AG10803 (cell line): ENCODE measurements at places on chromosomes 1 and 21.

DNA sequence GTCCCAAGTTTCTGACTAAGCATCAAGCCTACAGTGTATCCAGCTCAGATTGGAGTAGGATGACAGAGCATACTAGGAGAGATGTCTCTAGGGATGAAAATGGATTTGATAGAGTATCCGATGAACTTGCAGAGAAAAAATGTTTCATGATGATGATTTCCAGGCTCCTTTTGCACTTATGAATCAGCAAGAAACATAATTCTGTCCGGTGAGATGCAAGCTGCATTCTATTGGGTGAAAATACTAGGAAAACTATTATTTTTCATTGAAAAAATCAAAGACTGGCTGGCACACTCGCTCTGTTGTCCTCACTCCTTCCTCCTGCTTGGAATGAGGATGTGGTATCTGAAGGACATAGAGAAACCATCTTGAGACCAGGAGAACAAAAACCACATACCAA, 35.4 kb upstream of the RAB3GAP2 start:
- DNase-seq = peak; percentile 40

DNA sequence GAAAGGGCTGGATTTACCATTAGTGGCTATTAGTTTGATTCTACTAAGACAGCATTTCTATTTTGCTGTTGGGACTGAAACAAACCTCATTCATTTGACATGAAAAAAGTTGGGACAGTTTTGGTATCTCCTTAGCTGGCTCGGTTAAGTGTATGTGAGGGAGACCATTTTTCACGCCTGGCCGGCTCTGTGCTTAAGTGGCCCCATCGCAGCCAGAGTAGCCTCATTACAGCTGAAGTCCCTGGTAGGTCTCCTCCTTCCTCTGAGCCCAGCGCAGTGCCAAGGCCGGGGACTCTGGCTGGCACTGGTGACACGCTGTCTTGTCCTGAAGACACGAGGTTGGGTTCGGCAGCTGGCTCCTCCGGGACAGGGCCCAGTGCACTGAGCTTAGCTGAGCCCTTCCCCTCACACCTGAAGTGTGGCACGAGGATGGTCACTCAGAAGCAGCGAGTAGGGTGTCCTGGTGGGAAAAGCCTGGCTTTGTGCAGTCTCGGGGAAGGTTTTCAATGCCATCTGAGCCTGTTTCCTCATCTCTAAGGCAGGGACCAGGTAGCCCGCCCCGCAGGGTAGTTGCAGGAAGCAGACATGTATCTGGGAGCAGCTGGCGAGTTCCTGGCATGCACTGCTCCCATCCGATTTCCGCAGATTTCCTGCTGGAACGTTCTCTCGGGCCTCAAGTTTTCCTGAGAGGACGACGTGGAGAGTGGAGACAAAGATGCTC, 196.5 kb downstream of the DYRK1A start:
- no peak for DNase-seq

DNA sequence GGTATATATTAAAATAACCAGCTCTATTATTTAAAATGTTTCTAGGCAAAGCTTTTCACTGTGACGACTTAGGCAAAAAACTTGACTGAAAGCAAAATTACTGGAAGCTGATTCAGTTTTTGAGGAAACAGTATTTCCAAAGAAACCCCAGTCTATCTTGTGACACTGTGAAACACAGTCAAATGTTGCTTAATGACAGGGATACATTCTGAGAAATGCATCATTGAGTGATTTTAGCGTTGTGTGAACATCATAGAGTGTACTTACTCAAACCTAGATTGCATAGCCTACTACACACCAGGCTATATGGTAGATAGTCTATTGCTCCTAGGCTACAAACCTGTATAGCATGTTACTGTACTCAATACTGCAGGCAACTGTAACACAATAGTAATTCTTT, 116.9 kb upstream of the KCNK1 start:
- DNase-seq = no peak

- DNase-seq = no peak
These were observed 4.0 kb downstream of the BSND start for GRCh38 chr1:55002686-55003085.

DNA sequence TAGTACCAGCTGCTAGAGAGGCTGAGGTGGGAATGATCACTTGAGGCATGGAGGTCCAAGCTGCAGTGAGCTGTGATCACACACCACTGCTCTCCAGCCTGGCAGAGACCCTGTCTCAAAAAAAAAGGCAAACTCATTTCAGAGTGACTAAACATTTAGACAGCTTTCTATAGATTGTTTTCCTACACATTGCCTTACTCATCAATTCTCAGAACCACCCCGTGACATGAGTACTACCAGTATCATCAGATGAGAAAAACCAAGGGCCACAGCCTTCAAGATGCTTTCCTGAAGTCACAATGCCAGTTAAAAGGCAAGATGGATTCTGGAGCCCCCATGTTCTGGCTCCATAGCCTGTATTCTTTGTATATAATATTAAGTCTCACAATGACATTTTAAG, 22.4 kb upstream of the SMPDL3B start:
- no peak for DNase-seq

DNA sequence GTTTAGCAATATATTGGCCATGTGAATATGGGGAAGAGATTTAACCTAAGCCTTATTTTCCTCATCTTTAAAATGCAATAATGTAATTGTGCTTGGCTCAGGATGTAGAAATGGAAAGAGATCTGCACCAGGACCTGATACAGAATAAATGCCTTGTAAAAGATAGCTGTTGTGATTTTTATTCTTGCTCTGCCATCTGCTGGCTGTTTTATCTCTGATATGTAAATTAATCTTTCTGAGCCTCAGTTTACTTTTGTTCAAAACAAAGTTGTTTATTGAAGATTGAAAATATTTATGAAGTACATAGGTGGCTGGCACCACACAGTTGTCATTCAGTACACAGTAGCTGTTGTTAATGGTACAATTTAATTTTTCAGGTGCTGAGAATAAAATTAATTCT, 21.9 kb downstream of the ZYG11B start:
- no peak for DNase-seq

- DNase-seq = no peak
These were observed 30.6 kb downstream of the HFM1 start for GRCh38 chr1:91374086-91374485.

GRCh38 chr1:56545711-56546110, 33.7 kb downstream of the PLPP3 start:
- DNase-seq = no peak

DNA sequence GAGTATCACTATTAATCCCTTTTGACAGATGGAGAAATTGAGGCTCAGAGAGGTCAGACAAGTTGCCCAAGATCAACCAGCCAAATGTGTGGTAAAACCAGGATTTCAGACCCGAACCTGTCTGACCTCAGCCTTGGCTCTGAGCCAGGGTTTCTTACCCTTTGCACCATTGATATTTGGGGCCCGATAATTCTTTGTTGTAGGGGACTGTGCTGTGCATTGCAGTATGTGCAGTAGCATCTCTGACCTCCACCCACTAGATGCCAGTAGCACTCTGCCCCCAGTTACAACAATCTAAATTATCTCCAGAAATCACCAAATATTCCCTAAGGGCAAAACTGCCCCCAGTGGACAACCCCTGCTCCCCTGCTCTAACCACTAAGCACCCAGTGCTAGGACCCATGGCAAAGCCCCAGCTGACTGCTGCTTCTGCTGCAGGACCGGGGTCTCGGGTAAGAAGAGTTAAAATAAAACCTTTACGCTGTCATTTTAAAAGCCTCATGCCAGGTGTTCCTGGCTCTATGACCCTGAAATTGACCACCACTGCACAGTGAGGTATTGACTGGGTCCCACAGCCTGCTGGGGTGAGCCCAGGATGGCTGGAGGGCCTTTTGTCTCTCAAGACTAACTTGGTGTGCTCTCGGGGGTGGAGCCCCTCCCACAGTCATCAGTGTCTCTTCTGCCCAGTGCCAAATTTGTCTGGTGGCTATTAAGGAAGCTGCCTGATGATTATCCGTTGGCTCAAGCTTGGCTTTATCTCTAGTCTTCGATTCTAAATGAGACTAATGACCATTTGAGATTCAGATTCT, 5.6 kb upstream of the MAN1C1 start:
- DNase-seq = peak; percentile 25

DNA sequence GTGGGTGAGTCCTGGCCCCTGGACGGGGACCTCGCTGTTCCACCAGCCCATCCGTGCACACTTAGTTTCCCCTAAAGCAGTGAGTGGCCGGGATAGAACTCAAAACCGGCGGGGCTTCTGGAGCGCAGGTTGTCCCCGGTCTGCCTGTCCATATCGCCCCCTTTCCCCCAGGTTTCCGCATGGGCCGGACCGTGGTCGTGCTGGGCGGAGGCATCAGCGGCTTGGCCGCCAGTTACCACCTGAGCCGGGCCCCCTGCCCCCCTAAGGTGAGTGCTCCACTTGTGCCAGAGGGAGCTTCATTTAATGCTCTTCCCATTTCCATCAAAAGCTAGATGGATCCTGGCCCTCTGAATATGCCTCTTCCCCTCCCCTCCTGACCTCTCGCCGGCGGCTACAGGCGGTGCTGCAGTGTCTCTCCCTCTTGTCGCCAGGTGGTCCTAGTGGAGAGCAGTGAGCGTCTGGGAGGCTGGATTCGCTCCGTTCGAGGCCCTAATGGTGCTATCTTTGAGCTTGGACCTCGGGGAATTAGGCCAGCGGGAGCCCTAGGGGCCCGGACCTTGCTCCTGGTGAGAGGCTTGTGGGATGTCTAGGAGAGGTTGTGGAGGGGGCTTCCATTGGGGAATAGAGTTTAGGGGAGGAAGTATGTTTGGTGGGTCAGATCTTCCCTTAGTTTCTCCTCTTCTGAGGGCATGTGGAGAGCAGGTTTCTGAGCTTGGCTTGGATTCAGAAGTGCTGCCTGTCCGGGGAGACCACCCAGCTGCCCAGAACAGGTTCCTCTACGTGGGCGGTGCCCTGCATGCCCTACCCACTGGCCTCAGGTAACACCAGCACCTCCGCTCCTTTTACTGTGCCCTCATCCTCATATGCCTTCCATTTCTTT, 683 bp downstream of the PPOX start:
- no peak for DNase-seq

GRCh38 chr1:107523061-107523460, 382.2 kb downstream of the NTNG1 start:
- no peak for DNase-seq

- peak; percentile 78 for DNase-seq
These were observed 1.9 kb downstream of the SORT1 start for GRCh38 chr1:109395602-109396512.

DNA sequence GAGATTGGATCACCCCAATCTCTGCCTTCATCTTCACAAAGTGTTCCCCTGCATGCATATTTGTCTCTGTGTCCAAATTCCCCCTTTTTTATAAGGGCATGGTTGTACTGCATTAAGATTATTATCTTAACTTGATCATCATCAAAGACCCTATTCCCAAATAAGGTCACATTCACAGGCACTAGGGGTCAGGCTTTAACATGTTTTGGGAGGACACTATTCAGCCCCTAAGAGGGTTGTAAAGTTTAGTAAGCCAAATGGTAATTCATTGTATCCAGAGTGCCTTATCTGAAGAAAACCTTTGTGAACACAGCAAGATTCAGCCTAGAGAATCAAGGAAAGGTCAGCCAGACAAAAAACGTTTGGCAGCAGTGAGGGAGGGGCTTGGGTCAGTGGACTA, 317.6 kb upstream of the PLD5 start:
- DNase-seq = no peak

DNA sequence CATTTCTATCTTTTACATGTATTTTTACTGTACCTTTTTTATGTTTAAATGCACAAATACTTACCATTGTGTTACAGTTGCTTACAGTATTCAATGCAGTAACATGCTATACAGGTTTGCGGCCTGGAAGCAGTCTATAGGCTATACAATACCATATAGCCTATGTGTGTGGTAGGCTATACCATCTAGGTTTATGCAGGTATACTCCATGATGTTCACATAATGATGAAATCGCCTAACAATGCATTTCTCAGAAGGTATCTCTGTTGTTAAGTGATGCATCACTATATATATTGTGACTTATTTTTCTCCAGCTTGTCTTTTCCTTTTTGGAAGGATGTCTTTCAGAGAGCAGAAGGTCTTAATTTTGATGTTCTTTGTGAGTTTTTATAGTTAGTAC, 103.5 kb downstream of the MAST2 start:
- DNase-seq = no peak

DNA sequence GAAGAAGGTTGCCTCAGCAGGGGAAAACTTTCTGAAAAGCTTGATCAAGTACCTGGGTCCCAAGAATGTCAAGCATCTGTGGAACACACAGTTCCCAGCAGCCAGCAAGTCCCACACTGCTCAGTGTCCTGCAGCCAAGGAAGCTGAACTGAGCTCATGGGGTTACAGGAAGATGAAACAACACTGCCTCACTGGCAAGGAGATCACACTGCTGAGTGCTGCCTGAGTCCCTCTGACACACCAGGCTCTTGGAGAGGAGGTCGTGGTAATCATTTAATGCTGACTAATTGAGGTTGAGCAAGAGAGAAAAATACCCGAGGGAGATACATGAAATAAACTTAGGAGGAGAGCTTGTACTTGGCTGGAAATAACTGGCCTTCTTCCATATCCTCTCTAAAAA, 75.2 kb downstream of the MPZL1 start:
- peak; percentile 100 for DNase-seq

DNA sequence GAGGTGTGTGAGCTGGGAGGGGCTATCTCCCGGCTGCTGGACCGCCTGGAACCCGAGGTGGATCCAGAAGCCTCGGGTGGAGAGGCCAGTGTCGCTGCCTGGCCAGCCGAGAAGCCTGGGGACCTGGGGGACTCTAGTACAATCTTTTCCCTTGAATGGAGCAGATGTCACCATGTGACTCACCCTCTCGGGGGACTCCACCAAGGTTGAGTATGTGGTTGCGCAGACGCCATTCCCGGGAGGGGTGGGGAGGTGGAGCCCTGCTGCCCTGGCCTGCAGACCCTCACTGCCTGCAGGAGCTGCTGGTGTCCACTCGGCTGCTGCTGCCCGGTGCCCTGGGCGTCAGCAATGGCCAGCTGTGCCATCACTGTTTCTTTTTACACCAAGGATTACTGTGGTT, 40.3 kb downstream of the TP73 start:
- DNase-seq = no peak

- no peak for DNase-seq
These were observed 809.2 kb downstream of the USP25 start for GRCh38 chr21:16538936-16539440.

GRCh38 chr1:154221278-154222001, 685 bp downstream of the UBAP2L start:
- peak; percentile 77 for DNase-seq

- peak; percentile 13 for DNase-seq
These were observed 382.5 kb upstream of the VAMP3 start for GRCh38 chr1:7388488-7389185.

DNA sequence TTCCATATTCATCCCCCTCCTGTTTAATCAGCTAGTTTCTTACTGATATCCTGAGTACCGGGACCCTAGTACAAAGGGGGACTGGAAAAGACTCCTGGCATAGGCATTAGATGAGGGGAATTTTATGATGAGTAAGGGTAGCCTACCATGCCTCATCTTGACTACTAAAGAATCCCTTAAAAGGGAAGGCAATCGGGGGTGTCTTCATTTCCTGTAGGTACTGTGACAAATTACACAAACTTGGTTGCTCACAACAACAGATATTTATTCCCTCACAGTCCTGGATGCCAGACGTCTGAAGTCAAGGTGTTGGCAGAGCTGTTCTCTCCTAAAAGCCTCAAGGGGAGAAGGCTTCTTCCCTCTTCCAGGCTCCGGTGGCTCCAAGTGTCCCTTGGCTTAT, 28.9 kb upstream of the RUNX1 start:
- DNase-seq = no peak

GRCh38 chr1:231166398-231166797, 4.5 kb downstream of the TRIM67 start:
- no peak for DNase-seq
